MM.1S (cell line): ENCODE measurements at places on chromosomes 12 and 14.

GRCh38 chr14:20412411-20412810 lies 890 bp downstream of the TEP1 start:
- peak; percentile 15 for DNase-seq

DNA sequence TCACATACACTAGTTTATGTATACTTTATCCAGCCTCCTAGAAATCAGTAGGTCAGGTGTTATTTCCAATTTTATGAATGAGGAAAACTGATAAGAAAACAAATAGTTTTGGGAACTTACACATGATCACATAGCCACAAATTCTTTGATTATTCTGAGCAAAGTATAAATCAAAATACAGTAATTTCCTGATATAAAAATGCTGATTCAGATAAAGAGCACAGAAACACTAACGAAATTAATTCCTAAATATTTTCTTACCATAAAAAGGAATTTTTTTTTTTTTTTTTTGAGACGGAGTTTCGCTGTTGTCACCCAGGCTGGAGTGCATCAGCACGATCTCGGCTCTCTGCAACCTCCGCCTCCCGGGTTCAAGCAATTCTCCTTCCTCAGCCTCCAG lies 275.4 kb downstream of the SOX5 start:
- DNase-seq, result no peak

DNA sequence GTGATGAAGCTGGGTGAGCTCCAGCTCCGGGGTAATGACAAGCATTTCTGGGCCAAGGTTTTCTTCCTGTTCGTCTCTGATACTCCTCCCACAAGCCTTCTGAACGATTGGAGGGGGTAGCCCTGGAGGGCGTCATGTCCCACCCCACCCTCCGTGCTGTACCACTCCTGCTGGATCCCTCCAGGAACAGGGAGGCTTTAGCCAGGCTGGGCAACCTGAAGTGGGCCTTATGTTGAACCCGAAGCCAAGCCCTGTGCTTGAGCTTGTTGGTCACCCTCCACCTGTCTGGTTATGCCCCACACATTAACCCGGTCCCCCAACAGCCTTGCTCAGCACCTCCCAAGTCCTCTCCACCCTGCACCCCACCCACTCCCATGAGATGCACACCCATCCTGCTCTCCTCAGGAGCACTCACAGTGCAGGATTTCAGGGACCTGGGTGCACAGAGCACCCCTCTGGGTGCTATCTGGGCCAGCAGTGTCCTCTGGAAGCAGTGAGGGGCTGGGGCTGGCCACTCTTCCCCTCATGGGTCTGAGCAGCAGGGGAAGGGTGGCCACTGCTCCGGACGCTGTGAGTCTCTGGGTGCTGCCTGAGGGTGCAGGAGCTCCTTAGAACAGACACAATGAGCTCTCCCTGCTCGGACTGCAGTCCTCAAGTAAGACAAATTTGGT lies 6.8 kb upstream of the KRT83 start:
- DNase-seq, result no peak

DNA sequence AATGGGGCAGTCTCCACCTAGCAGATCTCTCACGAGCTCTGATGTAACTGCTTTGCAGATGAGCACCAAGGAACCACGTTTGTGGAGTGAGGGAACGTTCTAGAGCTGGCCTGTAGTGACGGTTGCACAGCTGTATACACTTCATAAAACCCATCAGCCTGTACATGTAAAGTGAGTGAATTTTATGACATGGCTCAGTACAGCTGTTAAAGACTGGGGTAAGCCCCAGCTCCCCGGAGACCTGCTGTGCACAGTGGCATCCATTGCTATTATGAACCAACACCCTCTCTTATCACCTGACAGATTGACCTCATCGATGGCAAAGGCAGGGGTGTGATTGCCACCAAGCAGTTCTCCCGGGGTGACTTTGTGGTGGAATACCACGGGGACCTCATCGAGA lies 20.6 kb downstream of the KMT5A start:
- DNase-seq, result no peak

DNA sequence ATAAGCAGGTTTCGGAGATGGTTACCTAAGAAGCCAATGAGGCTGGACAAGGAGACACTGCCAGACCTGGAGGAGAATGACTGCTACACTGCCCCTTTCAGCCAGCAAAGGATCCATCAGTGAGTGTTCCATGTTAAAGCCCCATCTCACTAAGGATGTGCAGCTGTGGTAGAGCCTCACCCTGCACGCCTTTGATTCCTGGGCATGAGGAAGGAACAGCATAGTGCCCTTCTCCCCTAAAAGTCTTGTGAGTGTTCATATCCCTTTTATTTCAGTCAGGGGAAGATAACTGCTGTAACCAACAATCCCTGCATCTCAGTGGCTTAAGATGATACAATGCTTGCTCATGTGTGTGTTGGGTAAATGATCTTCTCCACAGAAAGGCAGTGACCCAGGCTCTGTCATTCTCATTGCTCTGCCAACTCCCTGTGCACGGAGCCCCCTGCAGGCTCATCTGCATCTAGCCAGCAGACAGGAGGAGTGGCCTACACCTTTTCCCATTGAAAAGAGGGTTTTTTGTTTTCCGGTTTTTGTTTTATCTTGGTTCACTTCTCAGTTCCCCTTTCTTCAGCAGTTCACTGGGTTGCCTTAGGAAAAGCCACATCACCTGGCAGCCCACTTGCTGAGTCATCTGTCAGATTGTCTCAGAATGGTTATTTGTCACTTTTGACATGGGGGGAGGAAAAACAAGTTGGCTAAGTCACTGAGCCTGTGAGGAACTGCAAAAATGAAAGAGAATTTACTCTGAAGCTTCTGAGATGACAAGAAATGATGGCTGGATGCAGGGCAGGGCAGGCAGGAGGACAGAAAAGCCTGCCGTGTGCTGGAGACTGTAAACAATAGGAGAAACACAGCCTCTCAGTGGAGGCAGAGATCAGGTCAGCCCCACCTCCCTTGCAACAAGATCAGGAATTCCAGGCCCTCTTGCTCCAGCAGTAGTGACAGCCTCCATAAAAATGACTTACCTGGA lies 193.3 kb downstream of the ANO4 start:
- peak; percentile 94 for DNase-seq

DNA sequence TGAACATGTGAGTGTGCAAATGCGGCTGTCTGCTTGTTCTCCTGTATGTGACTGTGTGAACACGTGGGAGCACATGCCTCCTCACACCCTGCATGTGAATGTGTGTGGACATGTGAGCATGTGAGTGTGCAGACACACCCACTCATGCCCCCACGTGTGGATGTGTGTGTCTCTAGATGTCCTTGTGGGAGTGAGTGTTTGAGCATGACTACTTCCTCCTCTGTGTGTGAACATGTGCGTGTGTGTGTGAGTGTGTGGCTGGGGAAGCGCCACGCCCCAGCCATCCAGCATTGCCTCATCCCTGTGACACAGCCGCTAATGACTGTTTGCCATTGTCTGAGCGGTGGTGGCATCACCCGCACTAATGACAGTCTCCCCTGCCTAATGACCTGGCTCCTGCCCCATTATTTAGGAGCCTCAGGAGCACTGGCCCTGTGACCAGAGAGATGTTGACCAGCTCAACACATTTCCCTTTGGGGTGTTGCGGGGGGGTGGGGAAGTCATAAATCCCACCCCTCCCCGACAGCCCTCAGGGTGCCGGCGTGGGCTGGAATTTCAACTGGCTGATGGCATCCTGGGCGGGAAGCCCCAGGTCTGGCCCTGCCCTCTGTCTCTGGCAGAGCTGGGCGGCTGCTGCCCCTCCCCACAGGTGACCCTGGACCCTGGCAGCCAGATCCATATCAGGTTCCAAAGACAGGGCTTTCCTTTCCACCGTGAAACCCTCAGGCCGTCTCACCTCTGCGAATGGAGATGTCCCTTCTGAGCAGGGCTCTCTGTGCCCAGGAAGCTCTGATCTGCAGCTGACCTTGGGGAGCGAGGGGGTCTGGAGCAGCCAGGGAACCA lies 11.5 kb upstream of the KRT80 start:
- no peak for DNase-seq

DNA sequence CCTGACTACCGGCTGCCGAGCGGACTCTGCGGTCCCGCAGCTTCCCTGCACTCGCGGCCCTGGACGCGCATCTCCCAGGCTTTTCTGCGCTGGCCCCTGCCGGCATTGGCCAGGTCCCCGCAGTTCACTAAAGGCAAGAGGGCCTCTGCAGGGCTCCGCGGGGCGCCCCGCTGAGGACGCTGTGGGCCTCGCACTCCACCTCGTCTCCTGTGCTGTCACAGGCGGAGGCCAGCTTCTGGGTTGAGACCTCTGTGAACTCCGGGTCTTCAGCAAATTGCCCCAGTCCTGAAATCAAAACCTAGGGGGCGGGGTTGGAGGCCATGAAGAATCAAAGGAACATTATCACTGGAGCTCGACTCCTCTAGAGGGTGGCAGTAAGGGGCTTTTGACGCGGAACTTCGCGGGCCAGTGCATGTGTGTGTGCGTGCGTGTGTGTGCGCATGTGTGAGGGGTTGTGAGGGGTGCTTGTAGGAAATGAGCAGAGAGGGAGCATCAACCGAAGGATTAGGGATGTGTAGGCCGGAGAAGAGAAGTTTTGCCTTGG lies 68.5 kb upstream of the CAPRIN2 start:
- DNase-seq, result no peak

GRCh38 chr12:40226705-40227104 lies 1.9 kb downstream of the LRRK2 start:
- DNase-seq, result no peak

- DNase-seq, result no peak
These were observed 130.7 kb upstream of the CPNE8 start for GRCh38 chr12:39036105-39036504.

DNA sequence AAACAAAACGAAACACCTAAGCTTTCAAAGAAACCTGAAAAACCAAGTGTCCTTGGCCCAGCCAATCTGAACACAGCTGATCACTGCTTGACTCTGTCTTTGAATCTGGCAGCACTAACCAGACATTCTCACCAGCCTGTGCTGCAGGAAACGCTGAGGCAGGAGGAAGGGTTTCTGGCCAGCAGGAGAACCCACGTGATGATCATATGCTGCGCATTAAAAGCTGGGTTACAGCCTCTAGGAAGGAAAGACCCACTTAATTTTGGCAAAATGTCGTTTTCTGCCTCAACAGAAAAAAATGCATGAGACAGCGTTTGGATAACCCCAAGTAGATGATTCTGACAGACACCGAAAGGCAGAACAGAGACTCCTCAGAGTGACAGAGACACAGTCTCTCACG lies 9.8 kb downstream of the APPL2 start:
- peak; percentile 93 for DNase-seq

- DNase-seq, result peak; percentile 70
These were observed 3.3 kb upstream of the CIPC start for GRCh38 chr14:77094672-77095284.

DNA sequence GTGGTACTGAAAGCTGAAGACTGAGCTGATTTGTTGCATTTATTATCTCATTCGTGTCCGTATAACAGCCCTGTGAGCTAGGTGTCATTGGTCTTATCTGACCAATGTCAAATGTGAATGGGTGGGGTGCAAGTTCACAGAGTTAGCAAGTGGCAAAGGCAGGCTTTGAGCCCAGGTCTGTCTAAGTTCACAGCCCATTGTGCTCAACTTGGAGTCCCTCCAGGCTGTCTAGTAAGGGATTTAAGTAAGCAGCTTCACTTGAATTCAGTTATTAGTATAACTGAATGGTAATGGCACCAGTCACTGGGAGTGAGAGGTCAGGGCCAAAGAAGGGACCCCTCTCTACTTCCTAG lies 8.5 kb downstream of the C1S start:
- DNase-seq, result no peak

- DNase-seq, result no peak
These were observed 4.3 kb downstream of the FRS2 start for GRCh38 chr12:69474456-69474855.

DNA sequence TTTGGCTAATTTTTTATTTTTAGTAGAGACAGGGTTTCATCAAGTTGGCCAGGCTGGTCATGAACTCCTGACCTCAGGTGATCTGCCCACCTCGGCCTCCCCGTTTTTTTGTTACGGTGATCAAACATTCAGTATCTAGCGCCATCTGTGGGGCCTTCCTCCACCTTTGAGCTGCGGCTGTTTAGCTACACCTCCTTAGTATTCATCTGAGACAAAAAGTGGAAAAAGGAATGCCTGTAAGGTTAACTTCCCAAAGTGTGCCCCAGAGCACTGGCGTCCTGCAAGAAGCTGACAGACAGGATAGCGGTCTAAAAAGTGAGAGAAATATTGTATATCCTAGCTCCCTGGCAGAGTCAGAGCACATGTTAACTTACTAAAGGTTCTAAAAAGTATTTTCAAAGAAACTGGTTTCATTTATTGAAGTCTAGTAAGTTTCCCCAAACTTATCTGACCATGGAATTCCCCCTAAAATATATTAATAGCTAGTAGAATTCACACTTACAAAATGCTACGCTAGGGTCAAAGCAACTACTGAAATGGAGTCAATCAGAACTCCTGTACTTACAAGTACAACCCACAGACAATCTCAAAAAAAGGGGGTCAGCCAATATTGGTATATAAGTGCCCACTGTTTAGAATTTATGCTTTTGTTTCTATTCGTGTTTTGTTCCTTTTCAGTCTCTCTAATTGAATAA lies 59.1 kb downstream of the DUSP16 start:
- no peak for DNase-seq

DNA sequence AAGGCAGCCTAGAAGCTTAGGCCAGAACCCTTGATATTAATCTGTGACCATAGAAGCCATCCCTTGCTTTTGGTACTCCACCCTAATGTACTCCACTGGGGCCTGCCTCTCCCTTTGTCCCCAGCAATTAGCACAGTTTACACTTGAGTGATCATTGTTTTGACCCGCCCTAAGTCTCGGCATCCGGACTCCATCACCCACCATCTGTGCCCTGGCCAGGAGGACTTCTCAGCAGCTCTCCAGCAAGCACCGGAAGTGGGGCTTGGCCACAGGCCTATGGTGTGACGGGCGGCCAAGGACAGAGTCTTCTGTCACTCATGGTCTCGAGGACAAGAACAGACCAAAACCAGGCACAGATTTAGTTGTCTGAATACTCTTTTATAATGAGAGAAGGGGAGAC lies 126.5 kb upstream of the NTF3 start:
- no peak for DNase-seq

DNA sequence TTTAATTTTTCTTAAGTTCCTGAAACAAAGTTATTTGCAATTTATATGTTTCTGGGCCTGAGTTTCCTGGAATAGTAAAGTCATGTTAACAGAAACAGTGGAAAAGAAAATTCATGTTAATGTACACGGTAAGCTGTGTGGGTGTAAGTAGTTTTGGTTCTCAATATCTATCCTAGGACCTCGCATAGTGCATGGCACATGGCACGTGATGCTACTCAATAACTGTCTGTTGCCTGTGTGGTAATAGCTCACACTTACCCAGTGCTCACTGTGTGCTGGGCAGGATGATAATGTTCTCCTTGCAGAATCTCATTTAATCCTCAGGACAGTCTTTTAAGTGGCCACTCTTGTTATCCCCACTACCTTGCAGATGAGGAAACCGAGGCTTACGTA lies 100.7 kb downstream of the DUSP16 start:
- DNase-seq, result no peak

- no peak for DNase-seq
These were observed 40.7 kb downstream of the RMST start for GRCh38 chr12:97503073-97503855.

DNA sequence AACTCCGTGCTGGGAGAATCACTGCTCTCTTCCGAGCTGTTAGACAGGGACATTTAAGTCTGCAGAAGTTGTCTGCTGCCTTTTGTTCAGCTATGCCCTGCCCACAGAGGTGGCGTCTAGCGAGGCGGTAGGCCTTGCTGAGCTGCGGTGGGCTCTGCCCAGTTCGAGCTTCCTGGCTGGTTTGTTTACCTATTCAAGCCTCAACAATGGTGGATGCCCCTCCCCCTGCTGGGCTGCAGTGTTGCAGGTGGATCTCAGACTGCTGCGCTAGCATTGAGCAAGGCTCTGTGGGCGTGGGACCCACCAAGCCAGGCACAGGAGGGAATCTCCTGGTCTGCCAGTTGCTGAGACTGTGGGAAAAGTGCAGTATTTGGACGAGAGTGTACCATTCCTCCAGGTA lies 43.7 kb downstream of the GPR137C start:
- no peak for DNase-seq
